Neural progenitor cell (in vitro differentiated cells): ENCODE measurements at places on chromosomes 6 and 20. TPM values are rescaled to one million over a fixed set of nuclear protein-coding genes. Genes with fewer than 3 reads are reported as not detected.

GRCh38 chr6:88268508-88268907 is 102.4 kb upstream of the CNR1 start:
- DNase-seq, result peak; percentile 13

Gene MGME1
- 57.2 and 87.2 TPM in 2 replicates for total RNA-seq

GRCh38 chr6:99032396-99032795 is 84.7 kb upstream of the FBXL4 start:
- no peak for DNase-seq

DNA sequence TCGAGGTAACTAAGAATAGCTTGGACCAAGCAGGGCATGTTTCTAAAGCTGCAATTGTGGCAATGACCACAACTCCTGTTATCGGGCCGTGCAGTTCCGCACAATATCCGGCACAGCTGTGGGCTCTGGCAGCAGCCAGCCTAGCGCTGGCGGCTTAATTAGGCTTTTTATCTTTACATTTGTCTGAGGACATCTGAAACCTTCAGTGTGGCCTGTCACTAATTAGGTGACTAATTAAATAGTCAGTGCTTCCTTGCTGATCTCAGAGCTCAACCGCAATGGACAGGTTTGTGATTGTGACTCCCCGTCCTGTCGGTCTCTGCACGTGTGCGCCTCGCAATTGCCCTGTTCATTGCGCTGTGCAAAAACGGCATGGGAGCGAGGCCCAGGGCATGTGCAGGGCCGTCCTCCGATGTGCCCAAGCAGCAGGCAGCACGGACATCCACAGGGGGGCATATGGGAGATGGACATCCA is 134.8 kb upstream of the INSM1 start:
- no peak for DNase-seq

Gene TRIM31
- total RNA-seq, result not detected in 2 replicates

Gene KIAA1755
- total RNA-seq, result 0.22 TPM in 2 replicates

DNA sequence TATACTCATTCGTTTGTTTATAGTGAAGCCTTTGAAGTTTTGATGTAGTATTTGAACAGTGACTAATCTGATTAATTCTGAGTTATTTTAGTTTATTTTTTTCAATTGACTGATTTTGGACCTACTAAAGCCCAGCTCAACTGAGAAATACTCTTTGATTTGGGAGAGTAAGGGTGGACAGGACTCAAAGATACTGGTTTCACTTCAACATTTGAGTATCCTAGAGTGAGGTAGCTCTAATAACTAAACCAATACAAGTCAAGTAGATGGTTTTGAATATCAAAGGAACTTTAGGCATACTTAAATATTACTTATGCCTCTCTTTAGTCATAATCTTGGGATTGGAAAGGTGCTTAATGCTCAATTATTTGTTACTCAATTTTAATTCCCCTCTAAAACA is 65.6 kb downstream of the ZNF292 start:
- no peak for DNase-seq

GRCh38 chr6:10801224-10801848 is 37.0 kb downstream of the MAK start:
- peak; percentile 65 for DNase-seq

Gene NCR2
- not detected in 2 replicates for total RNA-seq

DNA sequence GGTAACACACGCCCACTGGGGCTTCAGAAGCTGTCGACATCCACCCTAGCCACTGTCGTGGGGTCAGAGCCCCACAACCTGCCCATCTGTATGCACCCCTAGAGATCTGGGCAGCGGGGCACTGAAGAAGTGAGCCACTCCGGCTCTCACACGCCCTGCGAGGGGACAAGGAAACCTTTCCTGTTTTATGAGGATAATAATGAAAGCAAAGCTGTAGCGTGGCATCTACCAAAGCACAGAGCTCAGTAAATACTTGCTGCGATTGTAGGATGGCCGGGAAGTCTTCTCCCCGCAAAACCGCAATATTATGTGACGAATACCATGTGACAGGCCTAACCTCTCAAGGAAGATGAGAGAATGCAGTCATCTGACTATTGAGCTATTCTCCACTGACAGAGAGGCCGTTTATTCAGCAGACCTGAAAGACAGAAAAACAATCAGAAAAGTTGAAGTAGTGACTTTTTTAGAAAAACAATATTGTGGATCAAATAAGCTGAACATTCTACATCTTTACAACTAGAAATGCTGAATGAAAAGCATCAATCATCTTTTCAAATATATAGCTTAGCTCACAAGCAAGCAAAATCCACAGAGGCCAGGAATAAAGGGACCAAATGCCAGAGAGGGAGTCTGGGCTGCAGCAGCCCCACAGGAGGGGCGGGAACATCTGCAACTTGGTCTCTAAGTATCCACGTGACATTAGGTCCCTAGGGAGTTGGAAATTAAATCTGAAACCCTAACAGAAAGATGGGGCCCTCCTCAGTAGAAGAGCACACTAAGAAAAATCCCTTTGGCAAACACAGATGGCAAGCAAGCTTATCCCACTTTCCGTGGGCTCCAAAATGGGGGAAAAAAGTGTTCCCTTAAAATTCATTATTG is 207.8 kb downstream of the TTLL2 start:
- DNase-seq, result no peak

Gene TFAP2C
- 0.60 and 1.1 TPM in 2 replicates for total RNA-seq

DNA sequence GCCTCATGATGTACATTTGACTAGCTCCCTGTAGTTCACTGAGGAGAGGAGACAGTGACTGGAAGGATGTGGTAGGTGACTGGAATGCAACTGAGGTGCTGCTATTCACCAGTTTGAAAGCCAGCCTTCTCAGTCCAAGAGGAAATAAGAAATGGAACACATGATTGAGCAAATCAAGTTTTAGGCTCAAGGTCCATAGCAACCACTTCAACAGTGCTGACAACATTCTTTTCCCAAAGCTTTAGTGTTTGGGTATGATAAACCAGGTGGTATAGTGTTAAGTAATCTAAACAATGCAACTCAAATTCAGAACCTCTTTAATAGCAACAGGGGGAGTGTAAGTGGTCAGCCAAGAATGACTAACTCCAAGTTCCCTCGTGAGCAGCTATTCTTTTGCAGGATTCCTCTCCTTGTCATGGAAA is 9.2 kb downstream of the ZHX3 start:
- no peak for DNase-seq

Gene TMEM217
- total RNA-seq, result 0.09 TPM in 1 of 2 replicates, not detected in the other

- DNase-seq, result no peak
These were observed 82.9 kb upstream of the SCAF8 start for GRCh38 chr6:154650351-154650750.

Gene SIM1
- total RNA-seq, result not detected in 2 replicates

- no peak for DNase-seq
These were observed 23.0 kb upstream of the AKAP7 start for GRCh38 chr6:131112249-131112648.

GRCh38 chr6:2763876-2764540 is 1.2 kb upstream of the WRNIP1 start:
- no peak for DNase-seq

Gene BMP2
- 7.2 and 7.3 TPM in 2 replicates for total RNA-seq

DNA sequence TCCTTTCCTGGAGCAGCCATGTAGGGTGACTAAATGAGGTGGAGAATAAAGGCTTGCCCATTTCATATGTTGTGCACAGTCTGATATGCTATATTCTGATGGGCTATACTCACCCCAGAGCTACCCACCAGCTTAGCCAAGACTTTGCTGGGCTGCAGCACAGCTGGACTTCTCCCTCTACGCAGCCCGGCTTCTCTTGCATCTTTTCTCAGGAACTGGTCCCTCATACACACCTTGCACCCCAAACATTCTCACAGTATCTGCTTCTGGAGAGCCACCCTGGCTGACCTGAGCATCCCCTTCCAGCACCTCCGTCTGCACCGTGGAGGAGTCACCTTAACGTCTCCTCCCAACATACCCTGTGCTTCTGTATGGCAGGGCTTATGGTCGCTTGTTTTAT is 150.8 kb upstream of the PMEPA1 start:
- no peak for DNase-seq

Gene MCHR2
- not detected in 2 replicates for total RNA-seq

GRCh38 chr6:4870821-4871494 is 94.8 kb downstream of the CDYL start:
- no peak for DNase-seq

DNA sequence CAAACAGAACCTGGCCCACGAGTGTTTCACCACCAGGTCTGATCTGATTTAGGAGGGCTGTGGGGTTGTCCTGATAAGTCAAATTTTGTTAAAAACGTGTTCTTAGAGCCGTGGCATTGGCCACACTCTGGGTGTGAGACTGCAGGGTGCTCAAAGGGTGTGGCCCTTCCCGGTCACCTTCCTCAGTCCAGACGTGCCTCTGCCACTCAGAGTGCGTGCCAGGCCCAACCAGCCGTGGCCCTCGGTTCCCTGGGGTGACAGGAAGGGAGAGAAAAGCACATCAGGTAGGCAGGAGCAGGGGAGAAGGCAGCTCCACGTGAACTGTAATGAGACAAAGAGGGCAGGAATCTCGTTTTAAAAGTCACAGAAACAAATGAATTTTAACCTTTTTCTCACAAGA is 115.4 kb downstream of the FAM120B start:
- no peak for DNase-seq

Gene BTN1A1
- total RNA-seq, result not detected in 2 replicates

- DNase-seq, result no peak
These were observed 252.9 kb upstream of the RUNX2 start for GRCh38 chr6:45075246-45075645.

Gene GJA10
- total RNA-seq, result 0.37 TPM in 1 of 2 replicates, not detected in the other

Gene ANKRD6
- 36.3 and 45.0 TPM in 2 replicates for total RNA-seq

DNA sequence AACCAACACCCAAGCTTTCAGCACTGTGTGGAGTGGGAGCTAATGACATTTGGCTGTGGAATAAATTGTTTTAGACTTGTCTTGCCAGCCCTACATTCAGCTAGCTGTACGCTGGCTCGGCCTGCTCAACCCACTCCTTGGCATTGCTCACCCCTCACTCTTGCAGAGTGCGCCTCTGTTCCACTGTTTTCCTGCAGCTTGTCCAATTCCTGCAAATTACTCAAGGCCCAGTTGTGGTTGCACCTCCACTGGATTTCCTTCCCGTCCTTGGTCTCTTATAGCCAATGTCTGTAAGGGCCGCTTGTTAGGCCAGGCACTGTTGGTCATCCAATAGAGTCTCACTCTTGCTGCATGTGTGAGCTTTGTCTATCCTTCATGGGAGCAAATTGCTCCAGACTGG is 289.2 kb upstream of the RNF24 start:
- DNase-seq, result no peak

Gene SLC18B1
- 4.2 and 5.1 TPM in 2 replicates for total RNA-seq

Gene NEURL2
- total RNA-seq, result 0.24 and 1.2 TPM in 2 replicates

GRCh38 chr6:75428204-75428603 is 65.4 kb downstream of the FILIP1 start:
- no peak for DNase-seq

Gene PKHD1
- 0.03 and 0.04 TPM in 2 replicates for total RNA-seq

DNA sequence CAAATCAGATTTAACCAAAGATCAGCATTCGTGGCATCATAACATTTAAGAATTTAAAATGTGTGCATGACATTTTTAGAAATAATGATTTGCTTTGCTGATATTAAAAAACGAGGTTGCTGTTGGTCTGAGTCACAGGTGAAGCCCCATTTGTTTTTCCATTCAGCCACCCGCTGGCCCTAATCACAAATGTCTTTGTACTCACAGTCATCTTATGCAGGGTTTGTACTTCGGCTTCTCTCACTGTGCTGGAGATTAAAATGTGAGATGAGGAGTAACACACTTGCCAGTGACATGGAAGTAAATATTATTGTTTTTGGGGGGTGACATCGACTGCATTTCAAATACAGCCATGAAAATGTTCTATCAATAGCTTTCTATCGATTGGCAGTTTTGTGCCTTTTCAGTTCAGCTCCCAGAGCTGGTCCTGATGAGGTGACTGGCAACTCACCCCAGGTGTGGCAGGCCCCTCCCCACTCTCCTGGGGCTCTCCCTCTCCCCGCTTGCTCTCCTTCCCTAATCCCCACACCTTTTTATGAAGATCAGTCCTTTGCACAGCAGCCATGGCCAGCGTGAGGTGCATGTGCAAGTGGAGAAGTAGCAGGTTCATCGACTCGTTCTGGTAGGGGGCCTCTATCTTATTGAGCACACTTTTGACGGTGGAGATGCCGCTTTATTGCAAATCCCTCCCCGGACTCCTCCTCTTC is 58.8 kb upstream of the FUCA2 start:
- DNase-seq, result peak; percentile 6

DNA sequence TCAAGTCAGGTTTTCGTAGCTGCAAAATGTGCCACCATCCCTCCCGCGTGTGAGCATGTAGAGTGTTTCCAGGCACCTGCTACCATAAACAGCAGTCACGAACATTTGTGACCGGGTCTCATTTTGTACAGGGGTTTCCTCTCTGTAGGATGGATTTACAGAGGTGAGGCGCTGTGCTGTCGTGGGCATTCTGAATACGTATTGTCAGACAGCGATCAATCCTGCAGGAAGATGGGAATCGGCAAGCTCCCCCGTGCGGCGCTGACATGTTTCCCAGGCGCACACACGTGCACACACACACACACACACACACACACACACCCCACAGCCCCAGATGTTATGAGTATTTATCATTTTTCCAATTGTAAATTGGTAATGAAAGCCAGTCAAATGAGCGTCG is 15.8 kb downstream of the ANKRD60 start:
- no peak for DNase-seq

GRCh38 chr6:11972806-11973205 is 39.3 kb upstream of the HIVEP1 start:
- DNase-seq, result no peak

DNA sequence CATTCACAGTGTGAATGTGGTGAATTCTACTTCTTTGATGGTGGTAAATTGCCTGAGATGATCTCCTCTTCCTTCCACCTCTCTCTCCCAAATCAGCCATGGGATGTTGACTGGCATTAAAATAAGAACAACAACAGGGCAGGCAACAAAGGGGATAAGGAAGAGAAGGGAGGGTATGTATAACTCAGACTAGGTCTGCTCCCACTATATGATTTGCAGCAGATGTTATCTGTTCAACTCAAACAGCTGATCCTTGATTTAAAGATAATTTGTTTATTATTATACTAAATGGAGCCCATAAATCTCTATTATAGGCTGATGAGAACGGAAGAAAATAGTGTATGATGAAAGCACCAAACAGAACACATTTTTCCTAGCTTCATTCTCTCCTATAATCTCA is 262.0 kb downstream of the BTBD3 start:
- no peak for DNase-seq
